GM23338 (cell line): ENCODE measurements at places on chromosomes 2 and 18. TPM values are rescaled to one million over a fixed set of nuclear protein-coding genes. Genes with fewer than 3 reads are reported as not detected.

Gene ASPRV1
- total RNA-seq = 0.82 and 1.4 TPM in 2 replicates

Gene TMEM178A
- total RNA-seq = 12.3 and 17.4 TPM in 2 replicates

Gene FAM117B
- 23.0 and 24.7 TPM in 2 replicates for total RNA-seq

Gene PLEK
- not detected in 2 replicates for total RNA-seq

- no peak overlapping the region for H3K27ac ChIP-seq
- H3K27me3 ChIP-seq = no peaks in the 10 kb centered on the region
- no peaks in the 10 kb centered on the region for H3K4me1 ChIP-seq
- DNase-seq = no peak
Observed at GRCh38 chr2:11566383-11566782, 32.5 kb downstream of the GREB1 start.

DNA sequence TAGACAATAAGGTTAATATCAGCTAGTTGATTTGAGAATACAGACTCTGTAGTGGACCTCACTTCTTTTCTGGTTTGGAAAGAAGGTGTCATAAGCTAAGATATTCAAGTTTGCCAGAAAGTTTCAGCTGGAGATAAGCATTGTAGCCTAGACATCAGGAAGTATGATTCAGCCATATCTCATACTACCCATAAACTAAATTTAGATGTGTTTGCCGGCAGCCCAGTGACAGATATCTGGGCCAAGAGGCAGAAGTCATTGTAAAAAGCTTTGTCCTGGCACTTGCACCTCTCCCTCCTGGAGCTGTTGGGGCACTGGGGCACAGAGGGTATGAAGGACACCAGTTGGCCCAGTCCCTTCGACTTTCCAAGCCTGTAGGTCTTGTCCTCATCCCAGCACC lies 128.0 kb downstream of the EPHA4 start:
- H3K27me3 ChIP-seq = no peaks in the 10 kb centered on the region
- H3K4me1 ChIP-seq = no peaks in the 10 kb centered on the region
- no peak overlapping the region for H3K4me3 ChIP-seq
- no peak overlapping the region for H3K27ac ChIP-seq
- no peak for DNase-seq

- no peaks in the 10 kb centered on the region for H3K4me1 ChIP-seq
- no peaks in the 10 kb centered on the region for H3K36me3 ChIP-seq
- H3K27ac ChIP-seq = no peak overlapping the region
- DNase-seq = no peak
- no peak overlapping the region for H3K4me3 ChIP-seq
- H3K27me3 ChIP-seq = no peaks in the 10 kb centered on the region
Observed at GRCh38 chr2:28137221-28137620, 246.7 kb downstream of the BABAM2 start.

DNA sequence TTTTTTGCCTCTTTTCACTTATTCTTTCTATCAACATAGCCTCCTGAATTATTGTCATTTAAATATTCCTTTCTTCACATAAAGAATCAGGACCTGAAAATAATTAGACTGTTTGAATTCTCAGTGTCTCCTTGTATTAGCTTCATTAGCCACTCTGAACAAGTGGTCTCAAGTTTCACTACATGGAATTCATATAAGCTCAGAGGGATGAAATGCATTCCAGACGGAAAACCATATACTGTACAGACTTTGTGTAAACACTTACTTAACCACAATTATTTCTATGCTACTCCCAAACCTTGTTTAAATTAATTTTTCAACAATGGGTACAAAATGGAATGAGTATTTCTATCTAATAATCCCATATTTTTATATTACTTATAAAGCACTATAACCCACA lies 53.4 kb downstream of the CHN1 start:
- no peak overlapping the region for H3K4me3 ChIP-seq
- H3K4me1 ChIP-seq = peaks cover 18% of the 10 kb centered on the region
- no peaks in the 10 kb centered on the region for H3K27me3 ChIP-seq

GRCh38 chr2:133641497-133641896 lies 73.2 kb upstream of the NCKAP5 start:
- no peak overlapping the region for H3K4me3 ChIP-seq
- H3K36me3 ChIP-seq = no peaks in the 10 kb centered on the region
- DNase-seq = peak; percentile 58

DNA sequence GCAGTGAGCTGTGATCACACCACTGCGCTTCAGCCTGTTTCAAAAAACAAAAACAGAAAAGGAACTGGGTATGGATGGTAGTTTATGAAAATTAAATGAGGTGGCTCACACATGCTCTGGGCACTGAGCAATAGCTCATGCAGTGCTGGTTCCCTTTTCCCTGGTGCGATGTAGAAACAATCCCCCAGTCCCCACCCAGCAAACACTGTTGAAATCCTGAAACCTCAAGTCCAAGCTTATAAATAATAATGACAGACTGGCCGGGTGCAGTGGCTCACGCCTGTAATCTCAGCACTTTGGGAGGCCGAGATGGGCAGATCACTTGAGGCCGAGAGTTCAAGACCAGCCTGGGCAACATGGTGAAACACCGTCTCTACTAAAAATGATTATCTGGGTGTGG lies 55.4 kb upstream of the SMAD2 start:
- no peaks in the 10 kb centered on the region for H3K27me3 ChIP-seq
- no peak overlapping the region for H3K27ac ChIP-seq
- H3K4me3 ChIP-seq = no peak overlapping the region
- H3K4me1 ChIP-seq = peaks cover 17% of the 10 kb centered on the region; the same call in 1 of the 2 replicates

DNA sequence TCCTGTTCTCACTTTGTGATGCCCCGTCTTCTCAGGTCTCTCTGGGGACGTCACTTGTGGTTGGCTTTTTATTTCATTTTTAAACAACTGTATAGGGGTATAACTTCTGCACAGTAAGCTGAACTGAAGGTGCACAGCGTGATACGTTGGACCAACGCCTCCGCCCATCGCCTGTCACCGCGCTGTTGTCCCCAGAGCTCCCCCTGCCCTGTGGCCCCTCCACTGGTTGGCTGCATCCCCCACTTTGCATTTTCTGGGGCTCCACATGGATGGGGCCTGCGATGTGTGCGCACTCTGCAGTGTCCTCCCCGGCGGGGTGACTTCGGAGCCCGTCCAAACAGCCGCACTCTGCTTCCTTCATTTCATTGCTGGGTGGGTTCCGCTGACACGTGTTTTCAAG lies 14.3 kb downstream of the GPR35 start:
- H3K27me3 ChIP-seq = no peaks in the 10 kb centered on the region
- H3K4me3 ChIP-seq = no peak overlapping the region
- DNase-seq = no peak
- H3K27ac ChIP-seq = no peak overlapping the region

GRCh38 chr2:186570604-186571003 lies 19.3 kb upstream of the ITGAV start:
- H3K27ac ChIP-seq = peak overlapping the region; percentile 26; the same call in 1 of the 2 replicates
- no peaks in the 10 kb centered on the region for H3K36me3 ChIP-seq
- peak; percentile 23 for DNase-seq
- no peaks in the 10 kb centered on the region for H3K27me3 ChIP-seq
- H3K4me1 ChIP-seq = peaks cover 16% of the 10 kb centered on the region

DNA sequence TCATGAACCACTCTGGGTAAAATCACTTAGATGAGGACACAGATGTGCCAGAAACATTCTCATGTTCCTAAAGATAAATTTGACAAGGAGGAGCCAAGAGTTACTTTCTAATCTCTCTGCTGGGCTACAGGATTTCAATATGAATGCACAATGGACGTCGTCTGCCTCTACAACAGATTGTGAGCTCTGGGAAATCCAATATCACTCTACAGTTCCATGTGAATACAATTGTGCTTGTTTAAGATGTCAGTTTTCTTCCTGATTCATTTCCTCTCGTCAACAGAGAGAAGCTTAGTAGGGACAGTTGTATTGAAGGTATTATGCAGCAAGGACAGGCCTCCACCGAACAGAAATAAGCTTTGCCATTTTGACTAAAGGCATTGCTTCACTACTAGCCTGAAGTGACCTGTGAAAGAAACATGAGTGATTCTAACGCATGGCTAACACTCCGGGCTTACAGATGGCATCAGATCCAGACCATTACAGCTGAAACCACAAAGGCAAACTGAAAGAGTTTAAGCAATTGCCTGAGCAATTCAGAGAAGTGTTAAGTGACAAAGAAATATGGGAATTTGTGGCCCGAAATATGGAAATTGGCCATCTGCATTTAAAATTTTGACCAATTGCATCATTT lies 1591.5 kb downstream of the LRP1B start:
- H3K4me3 ChIP-seq = no peak overlapping the region
- H3K27me3 ChIP-seq = no peaks in the 10 kb centered on the region
- no peaks in the 10 kb centered on the region for H3K36me3 ChIP-seq
- H3K4me1 ChIP-seq = no peaks in the 10 kb centered on the region

DNA sequence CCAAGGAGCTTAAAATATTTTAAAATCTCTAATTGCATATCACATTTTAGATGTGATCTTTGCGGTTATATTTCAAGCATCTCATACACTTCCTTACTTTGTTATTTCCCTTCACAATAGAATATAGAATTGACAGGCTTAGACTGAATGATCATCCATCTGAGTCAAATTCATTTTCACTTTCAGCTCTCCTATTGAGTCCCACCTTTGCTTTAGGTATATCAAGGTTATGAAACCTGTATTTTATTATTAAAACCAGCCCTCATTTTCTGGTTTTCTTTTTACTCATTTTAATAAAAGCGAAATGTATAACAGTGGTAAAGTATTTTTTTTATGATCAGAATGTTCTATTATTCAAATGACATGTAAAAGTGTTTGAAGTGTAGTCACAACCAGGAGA lies 162.9 kb upstream of the KYNU start:
- DNase-seq = no peak
- H3K4me3 ChIP-seq = no peak overlapping the region
- H3K36me3 ChIP-seq = no peaks in the 10 kb centered on the region
- no peaks in the 10 kb centered on the region for H3K27me3 ChIP-seq
- no peak overlapping the region for H3K27ac ChIP-seq

- H3K36me3 ChIP-seq = no peaks in the 10 kb centered on the region
- no peak overlapping the region for H3K27ac ChIP-seq
- peaks cover 24% of the 10 kb centered on the region for H3K4me1 ChIP-seq
- no peak overlapping the region for H3K4me3 ChIP-seq
- no peaks in the 10 kb centered on the region for H3K27me3 ChIP-seq
Observed at GRCh38 chr2:239903803-239904202, 121.3 kb downstream of the NDUFA10 start.

- H3K27me3 ChIP-seq = peaks cover 16% of the 10 kb centered on the region; the same call in 1 of the 2 replicates
- H3K4me3 ChIP-seq = no peak overlapping the region
- H3K4me1 ChIP-seq = peaks cover 31% of the 10 kb centered on the region
- DNase-seq = no peak
Observed at GRCh38 chr2:9001229-9001628, 2.3 kb downstream of the MBOAT2 start.

- H3K27me3 ChIP-seq = peaks cover 61% of the 10 kb centered on the region
- H3K4me3 ChIP-seq = peak overlapping the region; percentile 89; the same call in 1 of the 2 replicates
- no peaks in the 10 kb centered on the region for H3K36me3 ChIP-seq
Observed at GRCh38 chr2:64990876-64991275, 1.7 kb downstream of the SLC1A4 start.

DNA sequence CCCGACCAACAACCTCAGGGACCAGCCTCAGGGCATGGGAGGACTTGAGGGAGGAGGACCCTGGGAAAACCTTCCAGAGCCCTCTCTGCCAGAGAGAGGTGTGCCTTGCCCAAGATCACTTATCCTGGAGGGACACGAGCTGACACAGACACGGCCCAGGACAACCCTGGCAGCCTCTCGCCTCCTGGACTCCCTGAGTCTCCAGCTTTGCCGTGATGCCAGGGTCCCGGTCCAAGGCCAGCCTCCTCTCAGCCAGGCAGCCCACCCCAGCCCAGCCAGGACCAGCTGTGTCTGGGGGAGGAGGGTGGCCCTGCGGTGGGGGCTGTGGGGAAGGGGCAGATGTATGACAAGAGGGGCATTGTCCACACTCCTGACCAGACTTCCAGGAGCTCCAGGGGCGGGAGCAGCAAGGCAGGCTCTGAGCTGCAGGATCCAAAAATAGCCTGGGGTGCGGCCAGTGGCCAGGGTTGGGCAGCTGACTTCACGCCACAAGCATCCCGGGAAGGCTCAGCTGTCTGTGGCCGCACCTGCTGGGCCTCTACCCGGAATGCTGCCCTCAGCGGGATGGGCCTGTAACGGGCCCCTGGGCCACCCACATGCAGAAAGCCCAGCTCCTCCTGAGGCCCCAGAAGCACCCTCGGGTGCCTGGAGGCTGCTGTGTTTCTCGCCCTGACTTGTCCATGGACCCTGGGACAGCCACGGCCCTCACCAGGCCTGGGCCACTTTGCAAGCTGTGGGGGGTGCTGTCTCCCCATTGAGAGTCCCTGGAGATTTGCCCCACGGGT lies 65.5 kb upstream of the GPC1 start:
- H3K36me3 ChIP-seq = no peaks in the 10 kb centered on the region
- no peaks in the 10 kb centered on the region for H3K27me3 ChIP-seq
- no peak overlapping the region for H3K27ac ChIP-seq
- no peak overlapping the region for H3K4me3 ChIP-seq

DNA sequence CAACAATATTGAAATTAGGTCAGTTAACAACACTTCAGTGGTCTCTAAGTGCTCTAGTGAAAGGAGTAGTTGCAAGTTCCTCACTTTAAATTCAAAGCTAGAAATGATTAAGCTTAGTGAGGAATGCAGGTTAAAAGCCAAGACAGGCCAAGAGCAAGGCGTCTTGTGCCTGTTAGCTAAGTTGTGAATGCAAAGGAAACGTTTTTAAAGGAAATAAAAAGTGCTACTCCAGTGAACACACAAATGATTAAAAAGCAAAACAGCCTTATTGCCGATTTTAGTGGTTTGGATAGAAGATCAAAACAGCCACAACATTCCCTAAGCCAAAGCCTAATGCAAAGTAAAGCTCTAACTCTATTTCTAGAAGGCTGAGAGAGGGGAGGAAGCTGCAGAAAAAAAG lies 44.7 kb downstream of the ANTXR1 start:
- H3K36me3 ChIP-seq = no peaks in the 10 kb centered on the region
- no peak overlapping the region for H3K4me3 ChIP-seq

- DNase-seq = peak; percentile 37
- peak overlapping the region; percentile 61 for H3K4me3 ChIP-seq
- H3K27me3 ChIP-seq = peaks cover 14% of the 10 kb centered on the region
- peaks cover 12% of the 10 kb centered on the region for H3K4me1 ChIP-seq
Observed at GRCh38 chr2:105328281-105329196, 996 bp downstream of the TGFBRAP1 start.

DNA sequence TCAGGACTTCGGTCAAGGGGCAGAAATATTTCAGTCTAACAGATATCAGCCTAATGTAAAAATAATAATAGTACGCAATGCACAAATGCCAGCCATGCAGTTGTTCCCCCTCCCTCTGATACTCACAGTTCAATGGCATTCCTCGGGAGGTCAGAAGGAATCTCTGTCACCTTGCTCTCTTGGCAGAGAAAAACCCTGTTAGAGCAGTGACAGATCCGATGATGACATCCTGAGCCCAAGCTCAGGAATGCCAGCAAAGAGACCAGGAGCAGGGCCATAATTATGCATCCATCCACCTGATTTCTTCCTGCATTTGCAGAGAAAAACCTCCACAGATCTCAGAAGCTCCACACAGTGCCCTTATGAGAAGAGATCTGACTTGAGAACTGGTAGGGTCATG lies at the start of gene FSHR:
Gene FSHR (minus strand): TSS at position 376 of the 400 bp plus-strand sequence. CDS start 98 bp downstream, at position 278.
- H3K27me3 ChIP-seq = no peaks in the 10 kb centered on the region
- DNase-seq = peak; percentile 42
- no peak within 1 kb of the TSS for H3K27ac ChIP-seq
- H3K4me3 ChIP-seq = no peak within 1 kb of the TSS

- H3K4me3 ChIP-seq = peak overlapping the region; percentile 94
- H3K27me3 ChIP-seq = no peaks in the 10 kb centered on the region
- H3K4me1 ChIP-seq = peaks cover 8% of the 10 kb centered on the region
- H3K36me3 ChIP-seq = 0 out of 2 replicates have a peak, but pooled peaks cover 5% of the 10 kb centered on the region
- peak; percentile 51 for DNase-seq
Observed at GRCh38 chr2:23925702-23926289, 1.1 kb downstream of the ATAD2B start.

- peak overlapping the region; percentile 92 for H3K4me3 ChIP-seq
- peak overlapping the region; percentile 96 for H3K27ac ChIP-seq
- H3K27me3 ChIP-seq = peaks cover 10% of the 10 kb centered on the region
- DNase-seq = peak; percentile 75
- no peaks in the 10 kb centered on the region for H3K36me3 ChIP-seq
- H3K4me1 ChIP-seq = peaks cover 26% of the 10 kb centered on the region
Observed at GRCh38 chr2:69642709-69643601, 584 bp downstream of the AAK1 start.
